Smooth muscle cell of bladder (primary cell): ENCODE measurements at places on chromosomes 5 and 9. TPM values are rescaled to one million over a fixed set of nuclear protein-coding genes. Genes with fewer than 3 reads are reported as not detected.

FREM1 gene
- under 0.01 and 0.09 TPM in 2 replicates for total RNA-seq

CTXN3 gene
- not detected in 2 replicates for total RNA-seq

PCAT7 gene
- not detected in 2 replicates for total RNA-seq

MSMP gene
- total RNA-seq: not detected in 2 replicates

C9orf43 gene
- total RNA-seq: 0.14 and 0.18 TPM in 2 replicates

SLC36A3 gene
- not detected in 2 replicates for total RNA-seq

NR4A3 gene
- 0.55 and 1.00 TPM in 2 replicates for total RNA-seq

LHX6 gene
- not detected in 2 replicates for total RNA-seq

SPATA9 gene
- 0.18 and 0.71 TPM in 2 replicates for total RNA-seq

FAM153A gene
- not detected in 2 replicates for total RNA-seq

CDC14B gene
- total RNA-seq: 22.8 and 33.7 TPM in 2 replicates

IFNA2 gene
- not detected in 2 replicates for total RNA-seq

ANKRD33B gene
- 5.5 and 8.4 TPM in 2 replicates for total RNA-seq

TTLL11 gene
- total RNA-seq: 3.4 and 3.6 TPM in 2 replicates

GPR151 gene
- total RNA-seq: not detected in 2 replicates

SLC36A2 gene
- total RNA-seq: not detected in 2 replicates
